ENCODE measurements at places on chromosomes 3 and 15.
A peak's percentile ranks its signal among the peaks of the same experiment; 100 is the strongest.

DNA sequence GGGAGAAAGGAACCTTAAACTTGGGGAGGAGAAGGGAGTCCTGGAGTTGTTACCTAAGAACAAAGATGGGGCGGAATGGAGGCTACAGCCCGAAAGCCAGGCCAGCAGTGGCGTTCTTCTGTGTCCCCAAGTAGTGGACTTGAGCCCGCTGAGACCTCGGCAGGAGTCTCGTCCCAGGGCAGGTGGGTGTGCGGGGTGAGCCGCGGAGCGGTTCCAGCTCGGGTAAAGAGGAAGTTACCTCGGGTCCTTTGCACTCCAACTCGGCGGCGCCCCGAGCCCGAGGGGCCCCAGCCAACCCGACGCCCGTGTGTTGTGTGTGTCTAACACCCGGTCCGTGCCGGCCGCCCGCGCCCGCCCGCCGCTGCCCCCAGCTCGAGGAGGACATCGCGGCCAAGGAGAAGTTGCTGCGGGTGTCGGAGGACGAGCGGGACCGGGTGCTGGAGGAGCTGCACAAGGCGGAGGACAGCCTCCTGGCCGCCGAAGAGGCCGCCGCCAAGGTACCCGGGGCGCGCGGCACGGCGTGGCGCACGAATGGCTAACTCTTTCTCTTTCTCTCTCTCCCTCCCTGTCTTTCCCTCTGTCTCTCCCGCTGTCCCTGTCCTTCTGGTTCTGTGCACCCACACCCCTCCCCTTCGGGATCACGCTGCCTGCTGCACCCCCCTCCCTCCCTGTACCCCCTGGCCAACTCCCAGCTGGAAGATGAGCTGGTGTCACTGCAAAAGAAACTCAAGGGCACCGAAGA lies 959 bp downstream of the TPM1 start:
- DNase-seq = peak; percentile 3

DNA sequence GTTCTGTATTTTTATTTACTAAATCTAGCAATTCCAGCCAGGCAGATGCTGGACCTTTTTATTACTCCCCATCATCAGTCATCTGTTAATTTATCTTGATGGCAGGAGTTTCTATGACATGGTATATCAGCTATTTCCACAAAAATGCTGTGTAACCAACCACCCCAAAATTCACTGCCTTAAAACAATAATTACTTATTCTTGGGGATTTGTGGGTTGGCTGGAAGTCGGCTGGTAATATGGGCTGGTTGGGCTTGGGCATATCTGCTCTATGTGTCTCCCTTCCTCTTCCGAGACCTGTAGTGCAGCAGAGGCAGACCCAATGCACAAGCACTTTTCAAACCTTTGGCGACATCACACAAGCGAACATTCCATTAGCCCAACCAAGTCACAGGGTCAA lies 92.1 kb upstream of the UBE2E1 start:
- DNase-seq = no peak

- no peak for DNase-seq
These were observed 13.6 kb upstream of the TATDN2 start for GRCh38 chr3:10234526-10235230.

DNA sequence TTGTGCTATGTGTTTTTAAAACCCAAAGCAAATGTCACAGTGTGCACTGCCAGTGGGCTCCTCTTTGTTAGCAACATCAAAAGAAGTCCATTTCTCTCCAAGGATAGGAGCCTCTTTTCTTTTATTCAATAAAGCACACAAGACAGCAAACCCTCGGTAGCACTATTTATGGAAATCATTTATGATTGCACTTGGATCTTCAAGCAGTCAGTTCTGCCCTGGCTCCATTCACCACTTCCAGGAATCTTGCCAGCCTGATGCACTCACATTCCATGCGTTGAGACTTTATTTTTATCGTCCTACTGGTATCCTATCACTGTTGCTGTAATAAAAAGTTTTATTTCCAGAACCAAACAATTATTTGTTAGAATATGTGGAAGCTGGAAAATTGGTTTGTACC lies 412.1 kb downstream of the TBL1XR1 start:
- peak; percentile 34 for DNase-seq

GRCh38 chr3:100760377-100760776 lies 51.1 kb downstream of the TFG start:
- no peak for DNase-seq

DNA sequence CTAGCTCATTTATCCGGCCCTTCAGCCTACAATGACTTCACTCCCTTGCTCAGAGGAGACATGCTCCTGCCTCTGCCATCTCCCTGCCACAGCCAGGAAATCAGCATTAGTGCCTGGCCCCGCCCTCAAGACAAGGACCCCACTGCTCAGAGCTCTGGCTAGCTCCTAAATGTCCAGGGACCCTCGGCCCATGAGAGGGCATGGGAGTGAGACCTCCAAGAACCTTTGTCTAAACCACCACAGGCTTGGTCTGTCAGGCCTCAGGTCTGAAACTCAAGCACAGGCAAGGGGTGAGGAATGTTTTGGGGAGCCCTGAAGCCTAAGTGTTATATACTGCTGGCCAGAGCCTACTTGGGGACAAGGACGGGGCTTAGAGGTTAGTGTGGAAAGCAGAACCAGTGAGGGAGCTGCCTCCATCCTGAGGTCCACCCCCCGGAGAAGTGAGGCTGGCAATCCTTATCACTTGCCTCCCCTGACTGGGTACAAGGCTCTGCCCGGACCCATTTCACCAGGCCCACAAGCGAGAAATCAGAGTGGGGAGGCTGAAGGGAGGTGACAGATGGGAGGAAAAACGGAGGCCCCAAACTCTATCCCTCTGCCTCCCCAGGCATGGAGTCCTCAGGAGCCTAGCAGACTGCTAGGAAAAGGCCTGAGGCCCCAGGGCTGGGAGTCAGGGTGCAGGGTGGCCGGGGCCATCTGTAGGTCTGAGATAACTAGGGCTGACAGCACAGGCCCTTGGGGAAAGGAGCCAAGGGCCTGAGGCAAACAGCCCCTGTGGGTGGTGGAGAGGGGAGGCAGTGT lies 18.8 kb downstream of the SHF start:
- no peak for DNase-seq

GRCh38 chr15:79549196-79549595 lies 117.1 kb downstream of the MINAR1 start:
- DNase-seq = no peak

DNA sequence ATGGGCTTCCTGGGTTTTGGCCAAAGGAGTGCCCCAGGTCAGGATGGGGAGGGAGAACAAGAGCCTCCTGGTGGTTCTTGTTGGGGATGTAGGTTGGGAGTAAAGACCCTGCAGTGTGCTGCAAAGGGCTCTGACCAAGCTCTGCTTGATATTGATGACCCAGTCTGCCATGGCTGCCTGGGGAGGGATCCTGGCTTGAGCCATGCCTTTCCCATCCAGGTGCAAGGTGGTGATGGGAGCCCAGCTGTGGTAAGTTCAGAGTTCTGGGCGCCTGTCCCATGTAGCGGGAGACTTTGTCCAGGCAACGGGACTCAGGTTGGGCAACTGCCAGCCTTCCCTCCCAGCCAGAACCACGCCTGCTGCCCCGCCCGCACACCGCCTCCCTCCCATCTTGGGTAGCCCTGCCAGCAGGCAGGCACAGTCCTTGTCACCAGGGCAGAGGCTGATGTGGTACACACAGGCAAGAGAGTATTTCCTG lies 2.6 kb downstream of the GNAI2 start:
- no peak for DNase-seq
